ENCODE measurements at places on chromosomes 4 and X.

DNA sequence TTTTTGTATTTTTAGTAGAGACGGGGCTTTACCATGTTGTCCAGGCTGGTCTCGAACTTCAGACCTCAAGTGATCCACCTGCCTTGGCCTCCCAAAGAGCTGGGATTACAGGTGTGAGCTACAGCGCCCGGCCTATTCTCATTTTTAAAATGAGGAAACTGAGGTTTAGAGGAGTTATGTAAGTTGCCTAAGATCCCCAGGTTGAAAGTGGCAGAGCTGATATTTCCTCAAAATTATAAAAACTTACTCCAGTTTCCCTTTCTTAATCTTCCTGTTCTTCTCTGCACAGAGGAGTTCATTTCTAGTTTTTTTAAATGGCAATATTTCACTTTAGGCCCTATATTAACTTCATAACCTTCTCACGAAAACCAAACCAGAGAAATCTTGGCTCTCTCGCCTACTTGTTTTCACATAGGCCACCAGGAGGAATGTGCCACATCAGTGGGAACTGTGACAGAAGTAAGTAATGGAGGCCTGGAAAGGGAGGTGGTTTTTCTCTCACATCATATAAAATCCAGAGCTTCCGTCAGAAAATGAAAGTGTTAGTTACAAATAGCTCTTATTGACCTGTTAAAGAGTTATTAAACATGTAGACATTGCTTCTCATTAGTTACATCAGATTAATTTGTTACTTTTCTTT is 16.1 kb upstream of the RS1 start:
- no peak for ATAC-seq

- no peak for ATAC-seq
These were observed 11.8 kb upstream of the TASL start for GRCh38 chrX:30589146-30589888.

DNA sequence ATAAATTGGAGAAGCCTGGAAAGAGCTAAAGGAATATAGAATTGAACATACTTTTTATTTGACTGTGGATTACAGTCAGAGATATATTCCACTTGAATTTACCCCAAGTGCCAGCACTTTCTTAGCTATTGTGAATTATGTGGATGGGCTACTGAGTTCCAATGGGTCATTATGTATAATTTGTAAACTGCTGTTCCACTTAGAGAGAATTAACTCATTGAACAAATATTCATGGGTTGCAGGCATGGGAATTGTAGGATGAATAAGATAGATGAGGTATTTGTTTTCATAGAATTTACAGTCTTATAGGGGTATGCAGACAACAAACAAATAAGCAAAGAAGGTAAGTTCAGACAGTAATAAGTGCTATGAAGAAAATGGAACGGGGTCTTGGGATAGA is 195.7 kb downstream of the SHROOM3 start:
- ATAC-seq: no peak

GRCh38 chr4:78591404-78591803 is 39.8 kb downstream of the ANXA3 start:
- ATAC-seq: no peak

- ATAC-seq: peak; percentile 55
These were observed 7.5 kb downstream of the SEPTIN6 start for GRCh38 chrX:119685225-119686066.

- peak; percentile 35 for ATAC-seq
These were observed 120.5 kb upstream of the FAT1 start for GRCh38 chr4:186844059-186844681.

GRCh38 chr4:117983541-117984365 is 50.5 kb upstream of the NDST3 start:
- ATAC-seq: no peak

DNA sequence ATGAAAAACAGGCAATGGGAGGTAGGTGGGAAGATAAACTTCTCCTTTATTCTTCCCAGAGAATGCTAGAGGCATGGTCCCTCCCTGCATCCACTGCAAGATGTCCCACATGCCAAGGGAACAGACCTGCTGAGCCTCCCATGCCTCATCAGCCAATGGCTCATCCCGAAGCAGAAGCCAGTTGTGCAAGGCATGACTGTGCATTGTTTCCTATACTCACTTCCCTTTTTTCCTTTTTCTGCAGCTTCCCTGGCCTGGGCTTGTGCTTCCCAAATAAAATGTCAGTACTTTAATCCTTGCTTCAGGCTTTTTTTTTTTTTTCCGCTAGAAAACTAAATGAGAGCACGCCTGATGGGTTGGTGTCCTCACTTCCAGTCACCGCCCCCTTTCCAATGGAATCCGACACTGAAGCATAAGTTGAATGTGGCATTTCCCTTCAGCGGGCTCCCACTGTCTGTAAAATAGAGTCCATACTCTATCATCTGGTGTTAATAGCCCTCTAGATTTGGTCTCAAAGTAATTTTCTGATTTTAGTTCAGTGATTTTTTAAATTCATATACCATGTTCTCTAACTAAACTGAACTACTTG is 239.0 kb upstream of the JADE1 start:
- peak; percentile 88 for ATAC-seq

DNA sequence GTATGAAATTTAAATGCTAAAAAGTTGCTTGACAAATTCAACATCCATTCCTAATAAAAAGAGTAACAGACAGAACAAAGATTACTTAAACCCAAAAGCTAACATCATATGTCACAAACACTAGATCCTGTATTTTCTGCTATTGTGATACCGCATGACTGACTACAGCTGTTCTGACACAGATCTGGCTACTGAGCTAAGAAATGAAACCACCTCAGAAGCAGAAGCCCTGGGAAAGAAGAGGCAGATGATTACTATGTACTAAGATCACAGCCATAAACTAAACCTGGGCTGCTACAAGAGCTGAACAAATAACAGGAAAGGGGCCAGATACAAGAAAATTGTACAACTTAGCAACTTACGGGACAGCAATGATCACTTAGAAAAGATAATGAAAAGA is 9.4 kb downstream of the LETM1 start:
- ATAC-seq: no peak

DNA sequence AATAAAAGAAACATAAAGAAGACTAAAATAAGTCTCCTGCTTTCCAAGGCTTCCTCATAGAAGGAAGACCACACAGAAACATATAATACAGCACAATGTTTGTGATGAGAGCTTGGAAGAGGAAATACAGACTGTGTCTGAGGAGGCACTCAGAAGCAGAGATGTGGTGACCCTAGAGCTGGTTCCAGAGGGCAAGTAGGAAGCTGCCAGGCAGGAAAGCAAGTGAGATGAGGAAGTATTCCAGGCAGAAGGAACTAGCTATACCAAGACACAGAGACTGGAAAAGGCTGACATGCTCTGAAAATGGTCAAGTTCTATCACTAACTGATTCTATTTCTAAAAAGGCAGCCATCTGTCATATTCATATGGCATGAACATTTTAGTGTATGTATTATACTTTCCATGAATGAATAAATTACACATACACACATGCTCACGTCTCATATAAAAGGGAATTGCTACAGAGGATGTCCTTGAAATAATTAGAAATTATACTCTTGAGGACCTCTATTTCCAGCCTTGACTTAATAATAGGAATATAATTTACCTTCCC is 16.6 kb upstream of the HSFX2 start:
- ATAC-seq: no peak

GRCh38 chr4:73828956-73829355 is 7.5 kb upstream of the CXCL6 start:
- no peak for ATAC-seq
